ENCODE measurements at places on chromosomes 11 and 22.

DNA sequence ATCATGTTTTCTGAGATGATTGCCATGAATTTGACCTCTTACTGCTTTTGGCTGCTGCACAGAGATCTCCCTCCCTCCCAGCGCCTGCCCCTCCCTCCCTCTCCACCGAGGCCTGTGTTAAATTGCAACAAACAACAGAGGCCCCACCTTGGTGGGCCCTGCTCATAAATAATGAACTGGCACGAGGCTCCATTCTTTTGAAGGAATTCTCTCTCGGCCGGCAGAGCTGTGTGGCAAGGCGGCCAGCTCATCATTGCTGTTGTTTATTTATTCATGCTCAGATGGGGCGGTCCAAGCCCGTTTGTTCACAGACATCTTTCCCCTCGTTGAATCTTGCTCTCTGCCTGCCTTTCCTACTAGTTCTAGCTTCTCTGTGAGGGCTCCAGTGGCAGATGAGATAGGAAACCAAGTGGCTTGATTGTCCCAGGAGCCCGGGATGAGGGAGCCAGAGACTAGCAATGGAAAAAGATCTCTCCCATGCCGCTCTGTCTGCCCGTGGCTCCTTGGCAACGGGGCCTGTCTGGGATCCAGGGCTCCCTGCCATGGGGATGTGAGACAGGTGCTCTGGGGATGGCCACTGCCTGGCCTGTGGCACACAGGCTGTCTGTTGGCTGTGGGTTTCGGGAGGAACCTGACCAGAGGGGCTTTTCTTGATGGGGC is 192.6 kb downstream of the DSCAML1 start:
- peak; percentile 24 for DNase-seq

DNA sequence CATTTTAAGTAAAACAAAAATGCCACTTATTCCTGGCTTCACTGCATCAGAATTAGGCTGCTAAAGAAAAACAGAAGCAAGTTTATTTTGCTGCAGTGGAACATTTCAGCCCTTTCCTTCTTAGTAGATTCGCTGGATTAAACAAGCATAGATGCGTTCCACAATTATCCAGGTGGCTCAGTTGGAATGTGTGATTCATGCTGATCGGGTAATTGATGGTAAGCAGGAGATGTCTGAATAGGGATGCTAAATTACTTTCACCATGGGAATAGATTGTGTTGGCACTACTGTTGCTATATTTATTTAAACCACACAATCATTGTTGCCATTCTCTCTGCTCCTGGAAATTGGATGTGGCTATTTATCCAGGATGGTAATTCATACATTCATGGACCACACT is 440.1 kb upstream of the DDI1 start:
- DNase-seq, result no peak

DNA sequence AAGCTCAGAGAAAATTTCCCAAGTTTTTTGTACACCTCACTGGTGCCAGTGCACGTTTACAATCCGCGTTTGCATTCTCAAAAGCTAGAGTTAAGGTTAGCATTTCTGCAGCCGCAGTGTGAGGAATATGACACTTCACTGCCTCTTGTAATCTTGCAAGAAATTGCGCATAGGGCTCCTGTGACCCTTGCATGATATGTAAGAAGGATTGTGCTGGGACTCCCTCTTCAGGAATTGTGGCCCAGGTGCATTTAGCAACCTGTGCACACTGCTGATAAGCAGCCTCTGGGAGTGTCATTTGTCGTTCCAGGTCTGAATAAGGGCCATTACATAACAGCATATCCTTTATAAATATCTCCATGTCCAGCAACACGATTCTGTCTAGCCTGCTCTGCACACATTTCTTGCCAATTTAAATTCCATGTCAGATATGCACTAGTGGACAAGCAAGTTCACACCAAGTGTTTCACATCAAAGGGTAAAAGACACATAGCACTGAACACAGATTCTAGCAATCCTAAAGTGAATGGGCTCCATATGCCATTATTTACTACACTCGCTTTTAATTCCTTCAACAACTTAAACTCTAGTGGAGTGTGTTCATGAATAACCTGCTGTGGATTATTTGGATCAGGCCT is 69.2 kb upstream of the INCENP start:
- DNase-seq, result no peak

GRCh38 chr22:42769574-42770447 is 49.1 kb upstream of the A4GALT start:
- no peak for DNase-seq

DNA sequence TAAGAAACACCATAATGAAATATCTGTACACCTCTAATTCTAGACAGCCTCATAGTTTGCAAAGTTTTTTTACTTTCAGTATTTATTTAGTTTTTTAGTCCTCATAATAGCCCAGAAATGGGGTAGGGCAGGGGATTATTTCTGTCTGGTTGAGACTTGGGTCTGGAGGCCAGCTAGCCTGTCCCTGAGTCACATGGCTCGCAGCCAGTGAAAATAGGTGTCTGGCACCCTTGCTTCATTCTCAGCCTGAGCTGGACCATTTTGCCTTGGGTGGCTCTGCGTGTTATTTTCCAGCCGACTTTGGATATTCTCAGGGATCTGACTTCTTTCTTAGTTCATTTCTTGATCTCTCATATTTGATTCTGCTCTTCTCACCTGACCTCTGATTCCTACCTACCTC is 123.9 kb upstream of the NARS2 start:
- DNase-seq, result no peak

DNA sequence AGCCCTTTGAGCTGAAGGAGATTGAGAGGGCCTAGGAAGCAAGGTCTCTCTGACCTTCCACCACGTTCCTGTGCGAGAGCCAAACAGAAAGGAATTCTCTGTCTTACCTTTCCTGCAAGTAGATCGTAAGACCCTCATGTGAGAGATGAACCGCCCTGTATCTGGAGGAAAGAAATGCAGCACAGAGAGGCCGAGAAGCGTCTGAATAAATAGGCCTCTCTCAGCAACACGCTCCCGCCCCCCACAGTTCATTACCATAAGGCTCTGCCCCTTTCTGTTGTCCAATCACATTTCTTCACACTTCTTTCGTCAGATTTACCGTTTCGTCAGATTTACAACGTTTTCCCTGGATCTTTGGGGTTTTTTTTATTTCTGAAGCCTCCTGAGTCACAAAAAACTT is 90.3 kb downstream of the BLID start:
- DNase-seq, result no peak

- no peak for DNase-seq
These were observed 415.4 kb downstream of the BRD1 start for GRCh38 chr22:49412236-49412635.

GRCh38 chr11:99257131-99257530 is 236.4 kb downstream of the CNTN5 start:
- no peak for DNase-seq

DNA sequence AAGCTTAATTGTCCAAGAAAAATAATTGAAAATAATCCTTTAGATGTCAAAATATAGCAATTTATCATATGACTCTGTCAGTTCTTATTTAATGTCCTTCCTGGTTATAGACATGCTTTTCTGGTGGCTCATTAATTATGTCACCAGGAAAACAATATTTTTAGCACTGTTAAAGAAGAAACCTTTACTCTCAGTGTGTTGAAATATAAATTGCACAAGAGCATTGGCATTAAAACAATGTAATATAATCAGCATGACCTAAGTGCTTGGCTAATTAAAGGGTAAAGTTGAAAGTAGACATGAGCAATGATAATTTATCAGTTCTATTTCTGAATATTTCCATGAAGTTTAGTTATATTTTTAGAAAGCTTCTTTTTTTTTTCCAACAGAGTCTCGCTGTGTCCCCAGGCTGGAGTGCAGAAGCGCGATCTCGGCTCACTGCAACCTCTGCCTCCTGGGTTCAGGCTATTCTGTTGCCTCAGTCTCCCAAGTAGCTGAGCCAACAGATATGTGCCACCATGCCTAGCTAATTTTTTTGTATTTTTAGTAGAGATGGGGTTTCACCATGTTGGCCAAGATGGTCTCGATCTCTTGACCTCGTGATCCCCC is 232.3 kb downstream of the JRKL start:
- DNase-seq, result no peak

- no peak for DNase-seq
These were observed 368.9 kb downstream of the BUD13 start for GRCh38 chr11:116403794-116404461.

DNA sequence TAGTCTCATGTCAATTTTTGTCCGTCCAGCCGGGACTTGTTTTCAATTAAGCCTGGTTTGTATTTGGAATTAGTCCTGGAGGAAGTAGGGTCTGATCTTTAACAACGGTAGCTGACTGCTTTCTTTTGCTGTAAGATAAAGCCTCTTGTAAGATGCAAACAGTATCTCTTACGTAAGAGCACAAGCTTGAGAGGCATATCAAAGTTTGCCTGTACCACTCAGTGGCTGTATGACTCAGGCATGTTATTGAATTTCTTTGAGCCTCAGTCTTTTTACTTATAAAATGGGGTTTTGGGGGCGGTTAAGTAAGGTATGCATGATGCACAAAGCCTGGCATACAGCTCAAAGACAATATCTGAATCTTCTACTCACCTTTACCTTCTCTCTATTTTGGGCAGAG is 198.4 kb upstream of the NARS2 start:
- DNase-seq, result no peak

GRCh38 chr11:125374398-125374797 is 121.7 kb downstream of the FEZ1 start:
- no peak for DNase-seq

GRCh38 chr11:96567176-96567575 is 177.4 kb downstream of the JRKL start:
- no peak for DNase-seq

- DNase-seq, result no peak
These were observed 80.7 kb downstream of the GGT1 start for GRCh38 chr22:24683691-24684090.

DNA sequence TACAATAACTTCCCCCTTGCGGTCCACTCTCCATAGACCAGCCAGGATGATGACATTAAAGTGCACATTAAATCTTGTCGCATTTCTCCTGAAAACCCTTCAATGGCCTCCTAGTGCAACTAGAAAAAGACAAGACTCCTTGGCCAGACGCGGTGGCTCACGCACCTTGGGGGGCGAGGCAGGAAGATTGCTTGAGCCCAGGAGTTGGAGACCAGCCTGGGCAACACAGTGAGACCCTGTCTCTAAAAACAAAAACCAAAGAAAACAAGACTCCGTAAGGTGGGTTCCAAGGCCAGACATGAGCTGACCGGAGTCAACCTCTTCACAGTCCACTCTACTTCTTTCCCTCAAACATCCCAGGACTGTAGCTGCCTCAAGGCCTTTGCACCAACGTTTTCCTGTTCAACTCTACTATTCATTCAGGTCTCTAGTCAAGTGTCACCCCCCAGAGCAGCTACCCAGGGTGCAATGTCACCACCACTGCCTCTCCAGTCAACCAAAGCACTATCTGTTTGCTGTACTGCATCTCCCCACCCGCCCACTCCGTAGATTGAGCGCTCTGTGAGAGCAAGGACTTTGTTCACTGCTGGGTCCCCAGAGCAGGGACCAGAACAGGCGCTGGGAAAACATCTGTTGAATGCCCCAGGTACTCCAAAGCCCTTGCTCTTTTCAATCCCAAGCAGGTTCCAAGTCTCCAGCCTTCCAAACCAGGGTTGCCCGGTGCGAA is 739 bp downstream of the ZMAT5 start:
- no peak for DNase-seq

DNA sequence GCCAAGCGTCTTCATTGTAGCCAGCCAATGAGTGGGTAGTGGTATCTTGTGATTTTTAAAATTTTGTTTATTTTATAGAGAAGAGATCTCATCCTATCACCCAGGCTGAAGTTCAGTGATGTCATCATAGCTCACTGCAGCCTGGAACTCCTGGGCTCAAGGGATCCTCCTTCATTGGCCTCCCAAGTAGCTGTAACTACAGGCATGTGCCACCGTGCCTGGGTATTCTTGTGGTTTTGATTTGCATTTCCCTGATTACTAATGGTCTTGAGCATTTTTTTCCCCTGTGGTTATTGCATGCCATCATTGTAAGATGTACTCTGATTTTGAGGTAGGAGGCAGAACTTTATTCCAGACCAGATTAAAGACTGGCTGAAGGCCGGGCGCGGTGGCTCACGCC is 2.4 kb upstream of the DENND6B start:
- no peak for DNase-seq

- DNase-seq, result no peak
These were observed 99.1 kb downstream of the GAB2 start for GRCh38 chr11:78318321-78319114.

DNA sequence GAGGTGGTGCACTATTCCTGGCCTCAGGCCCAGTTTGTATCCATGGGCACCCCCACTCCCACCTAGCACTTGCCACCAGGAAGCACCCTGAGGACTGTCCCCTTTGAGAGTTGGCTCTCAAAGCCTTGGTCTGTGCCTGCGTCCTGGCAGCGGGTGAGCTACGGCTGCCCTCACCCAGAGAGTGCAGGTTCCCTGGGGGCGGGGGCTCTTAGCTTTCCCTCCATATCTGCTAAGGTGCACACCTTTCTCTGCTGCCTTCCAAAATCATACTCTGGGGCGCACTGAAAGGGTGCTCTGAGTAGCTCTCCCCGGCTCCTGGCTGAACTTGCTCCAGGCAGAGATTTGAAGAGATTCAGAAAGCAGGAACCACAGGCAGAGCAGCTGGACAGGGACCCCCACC is 7.1 kb downstream of the KCNQ1 start:
- DNase-seq, result no peak

- no peak for DNase-seq
These were observed 27.4 kb upstream of the IPO7 start for GRCh38 chr11:9357041-9357440.

- DNase-seq, result peak; percentile 22
These were observed 1.5 kb downstream of the YPEL4 start for GRCh38 chr11:57647960-57648800.

DNA sequence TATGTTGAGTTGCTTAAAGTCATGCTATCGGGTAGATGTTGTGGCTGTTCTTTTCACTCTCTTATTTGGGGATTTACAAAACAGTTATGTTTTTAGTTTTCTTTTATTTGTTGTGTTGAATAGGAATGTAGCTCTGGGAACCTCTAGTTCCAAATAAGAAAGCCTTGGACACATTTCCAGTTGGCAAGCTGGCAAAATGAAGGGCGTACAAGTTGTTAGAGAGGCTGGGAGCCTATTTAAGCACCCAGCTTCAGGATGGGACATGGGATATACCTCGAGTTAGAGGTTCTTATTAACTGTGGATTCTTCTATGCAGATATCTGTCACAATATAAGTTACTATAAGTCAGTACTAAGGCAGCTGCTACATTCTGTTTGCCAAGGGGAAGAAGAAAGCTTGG is 22.8 kb downstream of the PPARA start:
- no peak for DNase-seq

- no peak for DNase-seq
These were observed 603 bp upstream of the ZFTA start for GRCh38 chr11:63769042-63769713.

- DNase-seq, result no peak
These were observed 37.4 kb downstream of the MTMR2 start for GRCh38 chr11:95886462-95886861.
